ENCODE measurements at places on chromosomes 6 and 20.

- no peak for ATAC-seq
These were observed 1.4 kb downstream of the CYB5R4 start for GRCh38 chr6:83860782-83861495.

- ATAC-seq = peak; percentile 66
These were observed 122.6 kb upstream of the MLN start for GRCh38 chr6:33926451-33926850.

GRCh38 chr6:38396209-38396608, 243.5 kb downstream of the BTBD9 start:
- ATAC-seq = no peak

GRCh38 chr6:82419132-82419581, 55.5 kb downstream of the TPBG start:
- no peak for ATAC-seq

GRCh38 chr20:54872440-54872839, 397.0 kb downstream of the DOK5 start:
- no peak for ATAC-seq
